ENCODE measurements at places on chromosomes 11 and 22.

GRCh38 chr11:27234043-27234668 lies 128.9 kb downstream of the CCDC34 start:
- DNase-seq = no peak

- no peak for DNase-seq
Observed at GRCh38 chr11:123302751-123303195, 107.7 kb upstream of the CLMP start.

DNA sequence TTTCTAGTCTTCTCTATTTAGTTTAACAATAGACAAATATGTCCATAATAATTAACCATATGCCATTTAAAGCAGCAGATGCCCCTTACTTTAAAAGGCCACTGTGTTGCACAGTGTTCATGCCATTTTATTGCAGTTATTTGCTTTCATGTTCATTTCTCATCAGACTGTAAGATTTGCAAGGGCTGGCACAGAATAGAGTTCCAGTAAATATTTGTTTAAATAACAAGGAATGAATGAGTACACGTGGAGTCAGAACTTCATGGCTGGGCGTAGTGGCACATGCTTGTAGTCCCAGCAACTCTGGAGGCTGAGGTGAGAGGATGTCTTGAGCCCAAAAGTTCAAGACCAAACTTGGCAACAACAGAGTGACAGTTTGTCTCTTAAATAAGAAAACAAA lies 1228.6 kb downstream of the LRRC4C start:
- no peak for DNase-seq

GRCh38 chr11:66326261-66327111 lies 9.6 kb upstream of the CD248 start:
- DNase-seq = peak; percentile 58

DNA sequence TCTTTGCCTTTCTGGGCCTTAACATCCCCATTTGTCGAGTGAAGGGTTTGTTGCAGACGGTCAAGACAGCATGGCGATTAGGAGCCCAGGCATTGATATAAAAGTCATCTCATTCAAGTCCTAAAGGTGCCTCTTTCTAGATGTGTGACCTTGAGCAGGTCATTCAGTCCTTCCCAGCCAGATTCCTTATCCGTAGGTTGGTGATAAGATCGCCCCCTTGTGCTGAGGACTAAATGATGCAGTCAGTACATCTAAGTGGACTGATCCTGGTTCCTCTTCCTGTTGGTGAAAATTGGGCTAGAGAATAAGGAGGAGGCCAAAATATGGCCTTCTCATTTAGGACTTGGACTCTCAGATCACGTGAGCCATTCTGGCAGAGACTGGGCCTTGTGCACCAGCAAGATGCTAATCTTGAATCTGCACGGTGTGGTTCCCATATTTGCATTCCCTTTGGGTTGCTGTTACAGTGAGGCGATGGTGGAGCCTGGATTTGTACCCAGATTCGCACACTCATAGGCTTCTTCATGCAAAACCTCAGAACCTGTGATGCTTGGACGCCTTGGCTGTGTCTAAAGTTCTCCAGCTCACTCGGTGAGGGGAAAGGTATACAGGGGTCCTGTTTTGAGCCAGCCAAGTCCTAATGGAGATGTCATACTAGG lies 156.8 kb downstream of the MYO18B start:
- DNase-seq = peak; percentile 17

DNA sequence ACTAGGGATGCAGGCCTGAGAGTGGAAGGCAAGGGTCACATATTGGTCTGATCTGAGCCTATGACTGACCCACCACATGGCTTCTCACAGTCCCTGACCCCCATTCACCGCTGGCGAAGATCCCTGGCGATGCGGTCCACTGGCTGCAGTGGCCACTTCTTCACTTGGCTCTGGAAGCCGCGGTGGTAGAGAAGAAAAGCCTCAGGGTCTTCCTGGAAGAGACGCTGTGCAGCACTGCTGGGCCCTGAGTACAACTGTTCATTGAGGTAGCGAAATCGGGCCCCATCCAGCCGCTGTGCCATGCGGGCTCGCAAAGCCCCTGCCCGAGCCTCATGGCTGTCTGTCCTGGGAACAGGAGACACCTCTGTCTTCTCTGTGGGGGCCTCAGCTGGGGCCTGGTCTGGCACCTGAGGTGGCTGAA lies 2.4 kb downstream of the RRP8 start:
- no peak for DNase-seq

- no peak for DNase-seq
Observed at GRCh38 chr11:70713086-70713835, 314.9 kb downstream of the CTTN start.
